ENCODE measurements at places on chromosomes 12 and 14.

- no peak for DNase-seq
Observed at GRCh38 chr12:93007544-93007943, 78.4 kb upstream of the EEA1 start.

GRCh38 chr14:33567023-33567728 is 383.7 kb downstream of the EGLN3 start:
- no peak for DNase-seq

GRCh38 chr12:68932128-68932960 is 627 bp downstream of the CPM start:
- no peak for DNase-seq

- DNase-seq, result no peak
Observed at GRCh38 chr12:76219806-76220205, 128.4 kb downstream of the BBS10 start.

GRCh38 chr12:66775871-66776270 is 97.0 kb upstream of the GRIP1 start:
- no peak for DNase-seq

GRCh38 chr12:26994109-26994508 is 20.1 kb downstream of the TM7SF3 start:
- no peak for DNase-seq

DNA sequence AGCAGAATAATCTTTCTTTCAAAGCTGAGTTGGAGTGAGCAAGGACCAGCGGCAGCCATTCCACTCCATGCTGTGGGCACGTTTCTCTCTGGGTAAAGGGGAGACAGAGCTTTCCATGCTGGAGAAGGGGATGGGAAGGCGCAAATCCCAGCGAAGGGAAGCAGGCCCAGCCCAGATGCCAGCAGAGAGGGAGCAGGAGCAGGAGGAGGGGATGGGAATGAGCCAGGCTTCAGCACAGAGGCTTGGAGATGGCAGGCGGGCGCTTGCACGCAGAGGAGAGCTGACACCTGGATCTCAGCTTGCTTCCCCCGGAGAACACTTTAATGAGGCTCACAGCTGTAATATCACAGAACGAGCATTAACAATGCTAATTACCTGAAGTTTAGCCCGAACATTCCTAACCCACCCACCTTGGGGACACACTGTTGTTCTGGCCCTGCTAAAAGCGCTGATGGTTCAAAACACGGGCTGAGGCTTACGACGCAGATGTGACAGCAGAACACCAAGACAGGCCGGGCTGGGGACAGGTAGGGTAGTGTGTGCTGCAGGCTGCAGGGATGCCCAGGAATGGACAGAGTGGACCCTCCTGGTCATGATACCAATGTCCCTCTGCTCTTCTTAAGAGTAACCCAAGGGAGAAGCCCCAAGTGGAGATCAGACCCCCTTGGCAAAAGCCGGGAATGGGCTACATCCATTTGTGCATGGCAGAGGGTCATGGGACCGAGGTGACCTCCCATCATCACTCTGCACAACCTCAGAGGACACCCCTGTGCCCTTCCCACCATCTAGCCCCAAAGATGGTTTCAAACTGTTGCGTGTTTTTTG is 288.6 kb downstream of the DPF3 start:
- no peak for DNase-seq

DNA sequence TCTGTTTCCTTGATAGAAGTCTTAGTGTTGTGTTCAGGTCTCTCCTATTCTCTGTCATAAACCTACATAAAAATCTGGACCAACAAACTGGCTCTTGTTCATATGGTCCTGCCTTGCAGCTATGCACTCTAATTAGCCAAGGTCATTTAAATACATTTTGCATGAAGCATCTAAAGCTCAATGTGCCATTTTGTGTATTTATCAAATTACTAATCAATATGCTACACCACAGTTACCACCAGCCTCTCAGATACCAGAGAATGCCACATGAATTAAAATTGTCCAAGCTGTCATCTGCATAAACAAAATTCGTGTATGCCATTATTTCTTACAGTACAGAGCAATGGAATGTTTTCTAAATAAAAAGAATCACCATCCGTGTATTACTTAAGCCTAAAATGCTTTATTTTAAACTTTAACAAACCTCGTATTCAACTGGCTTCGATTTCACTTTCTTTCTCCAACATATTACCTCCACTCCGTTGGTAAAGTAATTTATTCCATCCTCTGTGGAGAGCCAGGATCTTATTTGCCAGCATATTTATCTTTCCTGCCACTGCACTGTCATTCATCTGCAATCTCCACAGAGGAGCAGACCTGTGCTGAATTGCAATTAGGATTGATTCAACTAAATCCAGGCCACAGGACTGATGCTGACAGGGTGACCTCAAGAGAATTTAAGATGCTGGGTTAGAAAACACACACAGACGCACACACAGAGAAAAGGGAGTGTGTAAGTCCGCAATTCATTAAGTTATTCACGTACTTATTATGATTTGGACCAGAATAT is 284.1 kb upstream of the FOXG1 start:
- no peak for DNase-seq

- no peak for DNase-seq
Observed at GRCh38 chr14:42299692-42300091, 693.0 kb downstream of the LRFN5 start.
